ENCODE measurements at places on chromosomes 6 and 20.
A peak's percentile ranks its signal among the peaks of the same experiment; 100 is the strongest.

DNA sequence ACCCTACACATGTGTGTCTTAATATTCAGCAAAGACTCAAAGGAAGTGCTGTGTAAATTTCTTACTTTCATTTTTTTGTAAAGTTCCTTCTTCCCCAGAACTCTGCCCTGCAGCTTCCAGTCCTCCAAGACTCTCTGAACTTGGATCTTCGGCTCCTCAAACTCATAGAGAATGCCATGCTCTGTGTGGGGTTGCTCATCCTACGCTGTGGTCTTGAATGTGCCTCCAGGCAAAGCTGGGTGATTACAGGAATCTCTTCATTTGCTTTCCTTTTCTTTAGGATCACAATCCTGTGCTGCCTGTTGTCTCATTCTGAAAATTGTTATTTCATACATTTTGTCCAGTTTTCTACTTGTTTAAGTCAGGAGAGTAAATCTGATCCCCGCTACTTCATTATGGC is 14.5 kb upstream of the CDC5L start:
- no peak for DNase-seq

- DNase-seq = peak; percentile 30
Observed at GRCh38 chr20:19508449-19508848, 249.6 kb upstream of the RIN2 start.

GRCh38 chr6:168208854-168209253 is 110.7 kb downstream of the DACT2 start:
- no peak for DNase-seq

DNA sequence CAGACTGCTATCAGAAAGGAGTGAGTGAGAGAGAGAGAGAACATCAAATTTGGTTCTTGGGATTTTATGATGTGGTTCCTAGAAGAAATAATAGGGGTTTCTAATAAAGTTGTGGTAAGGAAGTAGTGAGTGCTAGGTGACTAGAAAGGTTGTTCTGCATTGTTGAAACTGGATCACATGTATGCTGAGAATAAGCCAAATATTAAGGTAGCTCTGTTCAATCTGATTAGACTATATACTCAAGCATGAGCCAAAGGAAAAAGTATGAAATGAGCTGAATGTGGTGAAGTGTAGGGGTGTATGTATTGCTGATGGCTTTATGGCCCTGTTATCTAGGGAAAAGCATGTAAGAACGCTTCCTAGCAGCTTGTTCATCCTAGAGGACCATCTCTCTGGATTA is 63.0 kb upstream of the IMPG1 start:
- no peak for DNase-seq

DNA sequence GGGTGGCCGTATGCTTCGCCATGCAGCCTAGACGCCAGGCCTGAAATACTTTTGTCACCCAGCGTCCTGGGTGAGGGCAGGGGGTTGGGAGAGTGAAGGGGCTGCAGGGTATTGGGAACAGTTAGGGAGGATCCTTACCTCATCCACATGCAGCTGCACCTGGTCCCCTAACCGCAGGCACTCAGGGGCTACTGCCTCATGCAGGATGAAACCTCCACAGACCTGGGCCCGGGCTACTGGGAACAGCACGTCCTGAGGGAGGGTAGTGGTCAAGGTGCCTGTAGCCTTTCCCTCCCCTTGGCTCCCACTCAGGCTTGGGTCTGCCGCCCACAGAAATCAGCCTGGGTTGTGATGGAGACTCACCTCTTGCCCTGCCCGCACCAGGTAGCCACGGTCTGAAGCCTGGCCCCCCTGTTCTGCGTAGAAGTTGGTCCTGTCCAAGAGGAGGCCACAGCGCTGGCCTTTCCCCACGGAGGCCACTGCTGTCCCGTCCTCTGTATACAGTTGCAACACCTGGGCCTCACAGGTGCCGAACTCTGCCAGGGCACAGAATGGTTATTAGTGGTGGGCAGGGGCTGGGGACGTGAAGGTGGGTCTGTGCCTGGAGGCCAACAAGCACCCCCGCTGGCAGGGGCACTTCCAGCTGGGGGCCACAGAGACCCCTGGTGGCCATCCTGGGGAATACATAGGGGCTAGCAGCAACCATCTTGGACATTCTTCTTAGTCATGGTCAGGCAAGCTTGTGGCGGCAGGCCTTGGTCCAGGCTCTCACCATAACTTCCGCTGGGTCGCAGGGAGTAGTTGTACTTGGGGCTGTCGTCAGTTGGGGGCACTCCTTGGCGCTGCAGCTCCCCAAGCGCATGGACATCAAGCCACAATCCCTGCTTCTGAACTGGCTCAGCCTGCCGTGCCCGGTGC is 8.6 kb downstream of the AARS2 start:
- DNase-seq = no peak

DNA sequence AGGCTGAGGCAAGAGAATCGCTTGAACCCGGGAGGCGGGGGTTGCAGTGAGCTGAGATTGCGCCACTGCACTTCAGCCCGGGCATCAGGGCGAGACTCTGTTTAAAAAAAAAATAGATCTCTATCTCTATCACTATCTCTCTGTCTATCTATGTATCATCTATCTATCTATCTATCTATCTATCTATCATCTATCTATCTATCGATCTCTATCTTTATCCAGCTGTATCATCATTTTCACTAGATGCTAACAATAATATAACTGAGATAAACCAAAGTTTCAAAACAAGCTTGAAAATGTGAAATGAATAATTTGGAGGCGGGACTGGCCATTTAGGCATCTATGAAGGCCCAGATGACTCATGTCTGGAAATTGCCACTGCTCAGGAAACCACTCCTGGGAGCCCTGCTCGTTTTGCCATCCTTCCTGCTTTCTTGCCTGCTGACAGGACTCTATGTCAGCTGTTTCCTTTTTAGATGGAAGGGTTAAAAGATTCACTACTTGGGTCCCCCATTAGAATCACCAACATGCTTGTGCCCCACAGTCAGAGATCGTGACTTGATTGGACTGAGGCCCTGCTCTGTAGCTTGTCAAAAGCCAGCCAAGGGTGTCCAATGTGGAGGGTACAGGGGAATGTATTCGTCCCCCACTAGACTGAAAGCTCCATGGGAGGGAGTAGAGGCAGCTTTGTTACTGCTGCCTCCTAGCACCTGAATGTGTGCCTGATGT is 61.7 kb downstream of the UTRN start:
- DNase-seq = no peak

GRCh38 chr20:19699180-19699971 is 58.7 kb upstream of the RIN2 start:
- no peak for DNase-seq

GRCh38 chr6:134253681-134254080 is 64.2 kb downstream of the SGK1 start:
- no peak for DNase-seq

- DNase-seq = no peak
Observed at GRCh38 chr20:61638802-61639585, 386.9 kb downstream of the CDH4 start.

- DNase-seq = no peak
Observed at GRCh38 chr6:158920311-158920905, 79.6 kb downstream of the RSPH3 start.

DNA sequence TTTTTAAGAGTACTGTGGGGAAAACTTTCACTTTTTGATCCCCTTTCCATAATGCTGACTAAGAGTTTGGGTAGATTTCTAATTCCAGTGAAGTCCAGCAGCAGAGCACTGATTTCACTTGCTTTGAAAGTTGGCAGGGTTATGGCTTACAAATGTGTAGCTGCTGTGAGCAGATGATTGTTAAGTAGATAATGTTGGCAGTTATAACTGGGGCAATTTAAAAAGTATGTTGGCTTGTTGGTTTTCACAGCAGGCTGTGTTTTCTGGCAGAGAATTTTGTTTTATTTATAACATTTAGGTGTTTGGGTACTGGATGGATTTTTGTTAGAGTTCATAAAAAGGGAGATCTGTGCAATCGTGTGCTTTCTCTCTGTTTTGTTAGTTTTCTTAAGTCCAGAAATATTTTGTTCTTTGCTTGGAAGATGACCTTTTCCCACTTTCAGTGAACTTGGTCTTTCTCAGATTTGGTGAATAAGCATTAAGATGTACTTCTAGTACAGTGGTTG is 31.4 kb downstream of the AFDN start:
- no peak for DNase-seq

DNA sequence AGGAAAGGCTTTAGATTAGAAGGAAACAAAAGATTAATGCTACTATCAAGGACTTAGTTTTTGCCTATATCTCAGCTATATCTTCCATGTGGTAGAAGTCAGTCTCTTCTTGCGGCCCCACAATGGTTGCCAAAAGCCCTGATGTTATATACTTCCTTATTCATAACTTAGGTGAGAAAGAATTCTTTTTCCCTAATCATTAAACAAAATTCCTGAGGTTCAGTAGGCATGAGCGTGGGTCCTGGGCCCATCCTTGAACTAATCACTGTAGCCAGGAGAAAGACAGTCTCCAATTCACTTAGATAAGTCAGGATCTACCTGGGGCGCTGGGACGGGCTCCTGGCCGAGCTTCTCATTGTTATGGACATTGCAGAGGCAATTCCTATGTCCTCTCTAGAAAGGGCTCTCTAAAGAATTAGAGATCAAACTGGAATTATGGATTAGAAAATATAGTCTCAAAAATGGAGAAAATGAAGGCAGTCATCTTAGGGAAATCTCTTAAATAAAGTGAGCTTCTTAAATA is 134.3 kb downstream of the KIF6 start:
- no peak for DNase-seq

GRCh38 chr20:39312676-39313075 is 350.5 kb downstream of the DHX35 start:
- DNase-seq = no peak

DNA sequence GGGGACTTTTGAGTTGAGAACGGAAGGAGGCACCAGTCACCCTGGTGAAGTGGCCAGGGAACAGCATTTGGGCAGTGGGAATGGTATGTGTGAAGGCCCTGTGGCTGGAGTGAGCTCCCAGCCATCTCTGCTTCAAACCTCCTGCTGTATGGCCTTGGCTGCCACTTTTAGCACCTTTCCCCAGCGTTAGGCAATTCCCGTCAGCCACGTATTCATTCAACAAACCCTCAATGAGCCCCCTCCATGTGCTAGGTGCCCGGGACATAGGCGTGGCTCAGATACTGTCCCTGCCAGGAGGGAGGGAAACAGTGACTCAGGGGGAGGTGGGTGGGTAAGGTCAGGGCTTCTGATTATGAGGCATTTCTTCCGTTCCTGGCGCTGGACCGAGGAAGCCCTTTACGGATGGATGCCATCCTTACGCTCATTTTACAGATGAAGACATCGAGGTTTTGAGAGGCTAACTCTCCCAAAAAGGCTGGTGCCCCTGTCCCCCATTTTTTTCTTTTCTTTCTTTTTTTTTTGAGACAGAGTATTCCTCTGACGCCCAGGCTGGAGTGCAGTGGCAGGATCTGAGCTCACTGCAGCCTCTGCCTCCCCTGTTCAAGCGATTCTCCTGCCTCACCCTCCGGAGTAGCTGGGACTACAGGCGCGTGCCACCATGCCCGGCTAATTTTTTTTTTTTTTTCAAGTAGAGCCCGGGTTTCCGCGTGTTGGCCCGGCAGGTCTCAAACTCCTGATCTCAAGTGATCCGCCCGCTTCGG is 37.5 kb downstream of the SRC start:
- no peak for DNase-seq

DNA sequence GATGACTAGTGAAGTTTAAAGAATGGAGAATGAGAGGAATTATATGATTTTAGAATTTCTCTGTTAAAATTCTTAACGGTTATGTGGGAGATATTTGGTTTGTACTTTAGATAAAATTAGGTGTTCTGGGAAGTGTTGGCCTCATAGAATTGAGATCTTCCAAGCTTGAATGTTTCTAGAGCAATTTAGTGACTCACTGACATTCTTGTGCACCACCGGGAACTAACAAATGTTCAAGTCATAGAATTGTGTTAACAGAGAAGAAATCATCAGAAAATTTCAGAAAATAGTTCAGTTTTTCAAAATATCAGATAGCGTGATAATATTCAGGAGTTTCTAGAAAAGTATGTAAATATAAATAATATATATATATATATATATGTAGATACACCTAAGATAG is 67.9 kb upstream of the BMP5 start:
- no peak for DNase-seq

DNA sequence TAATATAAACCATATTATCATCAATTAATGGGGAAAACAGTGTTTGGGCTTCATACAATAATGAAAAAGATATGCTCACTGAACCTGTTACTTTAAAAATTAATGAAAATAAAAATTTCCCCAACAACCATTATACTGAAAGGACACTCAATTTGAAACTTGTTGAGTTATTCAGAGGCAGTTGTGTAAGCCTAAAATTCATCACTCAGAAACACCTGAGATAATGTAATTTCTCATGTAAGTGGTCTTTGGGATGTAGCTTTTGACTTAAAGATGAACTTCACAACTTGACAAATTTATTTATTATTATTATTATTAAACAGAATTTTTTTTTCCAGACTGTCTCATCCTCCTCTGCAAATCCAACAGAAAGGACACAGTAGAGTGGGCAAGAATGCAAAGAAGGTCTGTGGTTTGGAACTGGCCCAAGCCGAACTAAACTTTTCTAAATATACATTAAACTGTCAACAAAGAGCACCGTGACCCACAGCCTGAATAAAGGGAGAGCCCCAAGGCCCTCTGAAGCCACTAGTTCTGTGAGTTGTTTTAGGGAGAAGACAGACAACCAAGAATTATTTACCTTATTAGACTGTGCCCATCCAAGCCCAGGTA is 32.2 kb upstream of the HEY2 start:
- DNase-seq = no peak

DNA sequence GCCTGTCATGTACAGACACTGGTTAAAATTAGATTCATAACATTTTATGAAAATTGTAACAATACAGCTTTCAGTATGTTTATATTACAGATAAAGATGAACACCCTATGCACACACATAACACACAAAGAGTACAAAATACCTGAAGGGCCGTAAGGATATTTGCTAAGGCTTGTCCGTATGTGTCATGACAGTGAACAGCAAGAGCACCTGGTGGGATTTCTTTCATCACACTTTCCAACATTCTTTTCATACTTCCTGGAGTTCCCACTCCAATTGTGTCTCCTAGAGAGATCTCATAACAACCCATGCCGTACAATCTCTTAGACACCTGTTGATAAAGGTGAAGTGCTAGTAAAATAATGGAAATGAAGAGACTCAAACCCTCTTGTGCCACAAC is 83.7 kb downstream of the HMGCLL1 start:
- DNase-seq = no peak

- DNase-seq = no peak
Observed at GRCh38 chr20:14792915-14793314, 455.5 kb upstream of the FLRT3 start.

GRCh38 chr20:47198996-47199552 is 157.4 kb downstream of the ZMYND8 start:
- no peak for DNase-seq

- DNase-seq = peak; percentile 40
Observed at GRCh38 chr6:43608310-43608763, 20.7 kb downstream of the GTPBP2 start.
